ENCODE measurements at places on chromosomes 2 and 18. TPM values are rescaled to one million over a fixed set of nuclear protein-coding genes. Genes with fewer than 3 reads are reported as not detected.

TTR gene
- not detected for total RNA-seq

- DNase-seq, result no peak
Observed at GRCh38 chr18:80145196-80145804, 36.2 kb downstream of the ADNP2 start.

- DNase-seq, result peak; percentile 57
Observed at GRCh38 chr18:55234366-55235093, 275.3 kb upstream of the CCDC68 start.

- peak; percentile 59 for DNase-seq
Observed at GRCh38 chr2:17538844-17539554, 1.5 kb upstream of the VSNL1 start.

DNA sequence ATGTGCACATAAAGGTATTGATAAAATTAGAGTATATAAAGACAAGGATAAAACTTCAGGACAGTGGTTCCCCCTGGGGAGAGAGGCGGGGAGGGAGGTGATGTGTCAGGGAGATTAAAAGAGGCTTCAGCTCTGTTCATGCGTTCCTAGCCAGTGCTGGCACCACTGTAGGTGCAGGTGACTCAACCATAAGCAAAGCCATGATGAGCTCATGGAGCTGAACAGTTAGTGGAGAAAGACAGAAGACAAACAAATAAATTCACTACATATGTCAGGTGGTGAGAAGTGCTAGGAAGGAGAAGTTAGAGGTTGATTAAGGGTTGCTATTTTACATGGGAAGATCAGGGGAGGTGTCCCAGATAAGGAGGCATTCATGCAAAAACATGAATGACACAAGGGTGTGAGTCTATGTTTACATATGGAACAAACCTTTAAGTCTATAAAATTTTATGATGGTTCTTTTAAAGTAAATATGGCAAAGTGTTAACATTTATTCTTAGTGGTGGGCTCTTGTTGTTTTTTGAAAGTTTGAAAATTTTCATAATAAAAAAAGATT, 136.0 kb downstream of the ANKRD44 start:
- DNase-seq, result no peak

SP5 gene
- 7.3 TPM for total RNA-seq

Data from PC-9 (cell line).